ENCODE measurements at places on chromosomes 1 and 21. TPM values are rescaled to one million over a fixed set of nuclear protein-coding genes. Genes with fewer than 3 reads are reported as not detected.

The NCF2 gene
- total RNA-seq: 21.7 TPM

The PRAMEF15 gene
- not detected for total RNA-seq

The LDLRAD1 gene
- not detected for total RNA-seq

- DNase-seq: no peak
These were observed 25.0 kb downstream of the GORAB start for GRCh38 chr1:170556917-170557316.

- no peak for DNase-seq
These were observed 54.2 kb downstream of the NMNAT2 start for GRCh38 chr1:183363972-183364371.

DNA sequence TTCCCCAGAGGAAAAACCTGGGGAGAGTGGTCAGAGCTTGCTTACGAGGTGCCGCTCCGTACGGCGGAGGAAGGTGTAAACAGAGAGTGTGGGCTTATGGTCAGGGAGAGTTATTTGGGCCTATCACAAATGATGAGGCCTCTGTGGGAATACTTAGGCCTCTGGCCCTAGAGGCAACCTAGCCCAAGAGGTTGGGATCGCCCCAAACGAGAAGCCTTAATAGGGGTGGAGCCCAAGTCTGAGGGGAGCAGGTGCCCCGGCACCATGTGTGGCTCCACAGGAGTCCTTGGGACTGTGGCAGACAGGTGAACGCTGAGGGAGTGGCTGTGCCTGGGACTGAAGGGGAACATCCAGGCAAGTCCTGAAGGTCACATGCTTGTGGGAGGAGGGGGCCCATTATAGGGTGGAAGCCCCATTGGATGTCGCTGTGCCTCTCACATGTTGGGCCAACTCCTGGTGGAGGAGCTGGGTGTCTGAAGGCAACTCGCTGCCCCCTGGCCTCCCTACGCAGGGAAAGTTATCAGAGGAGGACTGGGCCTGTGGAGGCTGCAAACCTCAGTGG lies 135.1 kb downstream of the ZSCAN20 start:
- no peak for DNase-seq

DNA sequence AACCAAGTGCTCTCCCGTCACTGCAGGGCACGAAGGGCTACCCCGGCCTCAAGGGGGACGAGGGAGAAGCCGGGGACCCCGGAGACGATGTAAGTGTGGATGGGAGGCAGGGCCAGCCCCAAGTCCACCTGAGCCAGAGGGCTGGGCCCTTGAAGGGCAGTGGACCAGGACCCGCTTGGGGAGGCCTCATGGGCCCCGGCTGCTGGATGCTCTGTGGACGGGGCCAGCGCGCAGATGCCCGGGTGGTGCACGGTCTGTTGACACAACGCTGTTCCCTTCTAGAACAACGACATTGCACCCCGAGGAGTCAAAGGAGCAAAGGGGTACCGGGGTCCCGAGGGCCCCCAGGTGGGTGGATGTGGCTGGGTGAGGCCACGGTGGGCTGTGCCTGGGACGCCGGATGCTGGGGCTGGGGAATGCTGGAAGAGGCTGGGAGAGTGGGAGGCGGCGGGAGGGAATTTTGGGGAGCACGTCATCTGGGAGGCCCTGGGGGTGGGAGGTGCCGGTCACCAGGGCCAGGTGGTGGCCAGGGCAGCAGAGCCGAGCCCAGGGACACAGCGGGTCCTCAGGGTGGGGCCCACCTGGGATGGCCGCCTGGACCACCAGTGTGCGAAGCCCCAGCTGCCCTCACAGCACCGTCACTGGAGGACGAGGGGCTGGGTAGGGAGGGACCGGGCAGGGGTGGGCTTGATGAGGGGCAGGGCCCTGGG lies 17.5 kb downstream of the COL6A1 start:
- DNase-seq: no peak

The SAMD13 gene
- total RNA-seq: 1.8 TPM

GRCh38 chr1:24190983-24191461 lies 3.9 kb upstream of the IFNLR1 start:
- DNase-seq: no peak

GRCh38 chr1:173248247-173248940 lies 41.3 kb upstream of the TNFSF4 start:
- DNase-seq: no peak

DNA sequence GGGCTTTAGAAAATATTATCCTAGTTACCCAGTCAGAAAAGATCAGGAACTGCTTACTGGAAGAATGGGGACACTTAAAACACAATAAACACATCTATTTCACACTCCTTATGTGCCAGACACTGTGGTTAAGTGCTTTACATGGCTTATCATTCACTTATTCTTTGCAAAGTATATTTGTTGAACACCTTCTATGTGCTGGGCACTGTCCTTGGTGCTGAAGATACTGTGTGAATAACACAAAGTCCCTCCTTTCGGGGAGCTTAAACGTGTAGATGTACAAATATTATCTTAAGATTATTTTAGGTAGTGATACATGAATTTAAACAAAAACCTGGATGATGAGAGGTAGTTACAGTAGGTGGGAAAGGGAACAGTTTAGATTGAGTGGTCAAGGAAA lies 169.3 kb downstream of the ST6GALNAC5 start:
- no peak for DNase-seq

GRCh38 chr1:214352838-214353237 lies 71.9 kb downstream of the SMYD2 start:
- no peak for DNase-seq

GRCh38 chr1:6491480-6491962 lies at the start of gene PLEKHG5:
TSS of gene PLEKHG5 (minus strand) at chr1:6491667. CDS start at chr1:6477571, 14,096 bp downstream.
- DNase-seq: no peak

The BTBD19 gene
- 18.8 TPM for total RNA-seq

DNA sequence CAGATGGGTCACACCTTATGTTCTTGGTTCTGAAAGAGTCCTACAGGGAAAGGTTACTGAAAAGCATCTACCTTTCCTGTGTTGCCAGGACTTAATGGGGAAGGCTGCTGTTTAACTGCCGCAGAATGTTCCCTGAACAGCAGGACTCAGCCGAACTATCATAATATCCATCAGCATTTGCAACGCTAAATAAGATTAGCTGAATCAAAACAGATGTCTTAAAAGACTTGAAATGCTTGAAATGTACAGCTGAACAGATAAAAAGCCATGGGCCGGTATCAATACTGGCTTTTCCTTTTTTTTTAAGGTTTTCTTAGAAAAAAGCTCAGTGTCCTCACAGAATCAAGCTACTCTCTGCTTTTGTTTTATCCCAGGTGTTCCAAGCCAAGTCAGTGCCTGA lies 19.7 kb upstream of the ATP13A2 start:
- no peak for DNase-seq

- no peak for DNase-seq
These were observed 886.2 kb downstream of the LTN1 start for GRCh38 chr21:28106370-28106890.

The HES5 gene
- total RNA-seq: 2.7 TPM

The TGFB2 gene
- total RNA-seq: 9.2 TPM

GRCh38 chr1:181541947-181542346 lies 58.6 kb downstream of the CACNA1E start:
- no peak for DNase-seq

The LRRC71 gene
- not detected for total RNA-seq

- no peak for DNase-seq
These were observed 1.0 kb upstream of the RUNX3 start for GRCh38 chr1:24931146-24931467.

The EFNA3 gene
- total RNA-seq: 1.5 TPM

The LAMB3 gene
- total RNA-seq: 5.1 TPM

GRCh38 chr1:175520186-175520585 lies 223.2 kb downstream of the TNR start:
- DNase-seq: no peak

The NOL9 gene
- 15.3 TPM for total RNA-seq

The OXCT2 gene
- total RNA-seq: 3.4 TPM

DNA sequence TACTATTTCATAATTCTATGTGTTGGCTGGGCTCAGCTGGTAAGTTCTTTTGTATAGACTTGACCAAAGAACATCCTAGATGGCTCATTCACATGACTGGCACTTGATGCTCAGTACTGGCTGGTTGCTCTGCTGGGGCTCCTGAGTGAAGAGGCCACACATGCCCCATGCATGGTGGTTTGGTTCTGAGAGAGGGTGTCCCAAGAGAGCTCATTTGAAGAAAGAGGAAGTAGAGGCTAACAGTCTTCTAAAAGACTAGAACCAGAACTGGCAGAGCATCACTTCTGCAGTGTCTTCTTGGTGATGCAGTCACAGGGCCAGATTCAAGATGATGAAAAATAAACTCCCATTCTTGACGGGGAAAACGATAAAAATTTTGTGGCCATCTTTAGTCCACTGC lies 5.2 kb upstream of the BACH1 start:
- no peak for DNase-seq

DNA sequence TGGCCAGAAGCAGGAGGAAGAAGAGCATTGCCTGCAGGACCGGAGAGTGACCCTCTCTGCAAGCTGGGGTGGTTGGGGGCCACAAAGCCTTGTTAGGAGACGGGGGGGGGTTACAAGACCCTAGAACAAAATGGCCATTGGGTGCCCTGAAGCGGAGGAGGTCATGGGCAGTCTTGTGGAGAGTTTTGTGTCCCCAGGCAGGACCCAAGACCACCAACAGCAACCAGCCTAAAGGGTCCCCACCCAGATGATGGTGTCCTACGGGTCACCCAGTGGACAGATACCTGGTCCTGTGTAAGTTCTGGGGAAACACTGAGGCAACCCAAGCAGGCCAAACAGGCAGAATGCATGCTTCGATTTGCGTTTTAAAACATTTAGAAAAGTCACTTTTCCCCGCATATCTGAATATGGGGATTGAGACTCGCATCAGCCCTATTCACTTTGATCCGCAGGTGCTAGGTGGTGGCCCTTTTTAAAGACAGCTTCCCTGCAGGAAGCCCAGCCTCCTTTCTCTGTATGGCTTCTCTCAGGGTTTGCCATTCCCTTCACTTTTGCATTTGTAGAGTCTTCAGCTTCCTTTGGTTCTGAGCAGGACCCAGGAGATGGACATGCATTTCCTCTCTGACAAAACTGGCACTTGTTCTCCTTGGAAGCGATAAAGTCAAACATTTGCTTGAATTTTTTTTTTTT lies 21.1 kb downstream of the GNG4 start:
- DNase-seq: no peak

The LYPD8 gene
- total RNA-seq: not detected

GRCh38 chr1:28160782-28161266 lies 15.7 kb downstream of the PTAFR start:
- no peak for DNase-seq

The KIRREL1 gene
- total RNA-seq: 136 TPM

The AGT gene
- 69.1 TPM for total RNA-seq

GRCh38 chr1:201080135-201080534 lies 32.1 kb downstream of the CACNA1S start:
- no peak for DNase-seq

- no peak for DNase-seq
These were observed 35.7 kb upstream of the DUSP10 start for GRCh38 chr1:221777431-221778072.

DNA sequence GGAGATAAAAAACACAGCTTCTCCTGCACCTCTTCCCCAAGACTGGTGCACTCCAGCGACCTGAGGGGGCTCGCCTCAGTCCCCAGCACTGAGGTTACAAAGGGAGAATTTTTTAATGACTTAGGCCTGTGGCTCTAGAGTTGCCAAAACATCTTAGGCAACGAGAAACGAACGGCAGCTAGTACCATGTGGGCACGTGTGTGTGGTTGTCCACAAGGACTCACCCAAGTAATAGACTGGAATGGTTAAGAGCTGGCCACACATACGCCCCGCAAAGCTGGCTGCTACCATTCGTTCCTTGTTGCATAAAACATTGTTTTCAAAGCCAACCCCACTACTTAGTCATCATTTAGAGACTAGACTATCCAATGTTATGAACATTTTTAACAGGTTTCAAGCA lies 26.9 kb downstream of the RIPK4 start:
- DNase-seq: no peak

DNA sequence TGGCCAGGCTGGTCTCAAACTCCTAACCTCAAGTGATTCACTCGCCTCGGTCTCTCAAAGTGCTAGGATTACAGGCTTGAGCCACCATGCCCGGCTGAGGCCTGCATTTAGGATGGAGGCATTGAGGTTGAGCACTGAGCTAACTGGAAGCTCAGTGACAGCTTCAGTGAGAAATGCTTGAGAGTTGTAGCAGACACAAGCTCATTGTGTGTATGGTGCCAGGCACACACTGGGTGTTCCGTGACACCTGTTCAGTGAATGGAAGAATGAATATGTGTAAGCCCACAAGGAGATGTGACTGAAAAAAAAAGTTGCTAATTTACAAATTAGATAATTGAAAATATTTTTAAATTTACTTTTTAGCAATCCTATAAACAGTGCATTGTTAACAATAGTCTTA lies 21.8 kb downstream of the LURAP1 start:
- no peak for DNase-seq

The C8A gene
- total RNA-seq: not detected

The GPR25 gene
- total RNA-seq: not detected

The NME7 gene
- 20.4 TPM for total RNA-seq

- DNase-seq: no peak
These were observed 55.2 kb downstream of the TOMM20 start for GRCh38 chr1:235073331-235073967.

- no peak for DNase-seq
These were observed 10.1 kb upstream of the SERBP1 start for GRCh38 chr1:67440339-67440738.

GRCh38 chr1:15410223-15410883 lies 665 bp downstream of the EFHD2 start:
- no peak for DNase-seq

The KIFAP3 gene
- total RNA-seq: 23.6 TPM

The PLA2G2D gene
- not detected for total RNA-seq

DNA sequence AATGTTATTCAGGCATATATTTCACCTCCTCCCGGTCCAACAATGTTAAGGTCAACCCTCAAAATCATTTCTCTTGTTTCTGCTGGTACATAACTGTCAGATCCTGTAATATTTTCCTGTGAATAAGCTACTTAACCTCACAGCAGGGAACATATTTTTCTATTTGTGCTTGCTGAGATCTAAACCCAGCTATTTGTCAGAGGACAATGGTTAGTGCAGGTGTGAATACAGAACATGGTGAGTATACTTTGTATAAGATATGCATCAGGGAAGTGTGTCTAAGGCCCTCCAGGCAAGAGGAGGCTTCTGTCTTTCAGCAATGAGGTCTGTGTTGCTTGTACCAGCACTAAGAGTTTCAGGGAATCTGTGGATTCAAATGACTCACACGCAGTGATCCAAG lies 970.6 kb downstream of the NCAM2 start:
- no peak for DNase-seq

DNA sequence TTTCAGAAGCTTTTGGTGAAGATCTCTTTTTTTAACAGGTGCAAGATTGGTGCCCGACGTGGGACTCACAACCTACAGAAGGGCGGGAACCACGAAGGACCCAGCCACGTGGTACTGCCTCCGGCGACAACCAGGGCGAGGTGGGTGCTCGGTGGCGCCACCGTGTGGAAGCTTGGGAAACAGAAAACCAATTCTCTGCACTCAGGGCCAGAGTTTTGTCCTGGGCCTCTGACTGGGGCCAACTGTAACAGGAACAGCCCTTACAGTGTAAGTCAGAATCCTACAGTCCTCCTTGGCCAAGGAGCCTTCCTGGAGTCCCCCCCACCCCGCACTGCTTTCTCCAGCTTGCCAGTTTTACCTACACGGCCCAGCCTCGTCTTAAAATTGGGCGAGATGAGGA lies 11.6 kb upstream of the S100A7A start:
- DNase-seq: no peak
